ELR (cell line): ENCODE measurements at places on chromosomes 16 and 17.

DNA sequence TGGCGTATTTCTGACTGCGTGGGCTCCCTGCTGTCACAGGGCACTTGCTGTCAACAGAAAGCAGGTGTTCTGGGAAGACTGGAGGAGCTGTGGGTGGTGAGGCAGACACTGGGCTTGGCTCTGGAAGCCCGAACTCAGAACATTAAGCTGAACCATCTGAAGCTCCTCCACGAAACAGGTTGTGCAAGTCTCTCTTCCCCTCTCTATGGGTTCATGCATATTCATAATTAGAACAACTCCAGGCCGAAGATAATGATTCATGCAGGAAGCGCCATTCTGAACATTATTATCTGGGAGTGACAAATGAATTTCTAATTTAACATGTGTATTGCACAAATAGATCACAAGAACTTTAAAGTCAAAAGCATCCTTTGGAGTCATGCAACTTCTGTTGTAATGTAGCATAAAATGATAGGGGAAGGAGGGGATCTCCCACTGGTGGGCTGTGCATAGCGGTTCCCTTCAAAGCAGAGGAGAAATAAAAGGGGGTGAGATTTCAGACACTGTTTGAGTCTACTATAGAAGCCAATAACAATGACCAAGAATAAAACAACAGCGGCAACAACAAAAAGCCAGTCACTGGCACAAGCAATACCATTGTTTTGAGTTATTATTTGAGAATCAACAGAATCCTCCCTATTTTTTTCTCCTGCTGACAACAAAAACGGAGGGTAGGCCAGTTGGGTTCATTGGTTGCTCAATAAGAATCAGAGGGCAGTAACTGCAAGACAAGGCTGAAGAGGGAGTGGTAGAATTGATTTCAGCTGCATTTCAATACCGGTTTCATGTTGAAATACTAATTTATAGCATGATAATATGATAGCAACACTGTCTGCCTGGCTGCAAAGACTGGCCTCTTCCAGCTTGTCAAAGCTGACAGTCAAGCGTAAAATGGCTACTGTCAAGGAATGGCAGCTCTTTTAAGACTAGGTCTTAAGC is 407.3 kb downstream of the XYLT1 start:
- DNase-seq, result no peak

DNA sequence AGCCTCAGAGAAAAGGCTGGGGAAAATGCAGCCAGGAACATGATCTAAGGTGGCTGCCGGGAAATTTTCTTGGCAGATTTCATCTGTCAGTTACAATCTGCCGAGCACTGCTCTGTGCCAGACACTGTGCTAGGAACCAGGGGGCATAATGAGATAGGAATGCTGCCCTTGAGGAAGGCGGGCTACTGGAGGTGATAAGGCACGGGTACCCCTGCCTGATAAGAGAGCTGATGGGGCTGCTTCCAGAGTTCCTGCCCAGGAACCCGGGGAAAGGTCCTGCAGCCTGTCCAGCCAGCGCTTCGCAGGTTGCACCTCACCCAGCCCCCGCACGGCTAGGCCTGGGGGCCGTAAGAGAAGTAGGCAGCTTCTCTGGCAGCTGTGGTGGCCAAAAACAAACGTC is 3.1 kb downstream of the SCNN1G start:
- DNase-seq, result no peak

GRCh38 chr16:26161461-26162180 is 469.9 kb downstream of the HS3ST4 start:
- DNase-seq, result no peak

- DNase-seq, result no peak
Observed at GRCh38 chr17:12230481-12231354, 210.0 kb downstream of the MAP2K4 start.

GRCh38 chr16:76835779-76836300 is 355.1 kb upstream of the MON1B start:
- DNase-seq, result no peak

GRCh38 chr17:18856570-18856915 is 1.4 kb upstream of the PRPSAP2 start:
- DNase-seq, result peak; percentile 20

DNA sequence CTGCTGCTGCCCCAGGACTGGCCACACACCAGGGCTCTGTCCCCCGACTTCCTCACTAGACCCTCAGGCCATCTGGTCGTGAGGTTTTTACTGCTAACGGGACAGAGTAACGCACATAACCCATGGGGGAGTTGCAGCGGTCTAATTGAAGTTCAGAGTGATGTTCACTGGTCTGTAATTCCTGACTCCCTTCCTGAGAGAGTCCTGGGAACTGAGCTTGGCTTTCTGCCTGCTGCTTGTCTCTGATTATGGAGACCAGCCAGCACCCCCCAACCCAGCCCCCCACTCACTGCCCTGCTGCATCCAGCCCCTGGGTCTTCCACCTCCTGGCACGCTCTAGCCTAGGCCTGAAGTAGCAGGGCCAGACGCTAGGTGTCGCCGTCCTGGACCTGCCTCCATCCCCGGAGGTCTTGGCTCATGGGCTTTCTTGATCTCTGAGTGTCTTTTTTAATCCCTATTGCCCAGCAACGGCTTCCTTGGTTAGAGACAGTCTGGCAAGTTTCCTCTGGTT is 192.9 kb downstream of the CCDC182 start:
- DNase-seq, result no peak

GRCh38 chr16:11562411-11562810 is 24.3 kb downstream of the LITAF start:
- no peak for DNase-seq

DNA sequence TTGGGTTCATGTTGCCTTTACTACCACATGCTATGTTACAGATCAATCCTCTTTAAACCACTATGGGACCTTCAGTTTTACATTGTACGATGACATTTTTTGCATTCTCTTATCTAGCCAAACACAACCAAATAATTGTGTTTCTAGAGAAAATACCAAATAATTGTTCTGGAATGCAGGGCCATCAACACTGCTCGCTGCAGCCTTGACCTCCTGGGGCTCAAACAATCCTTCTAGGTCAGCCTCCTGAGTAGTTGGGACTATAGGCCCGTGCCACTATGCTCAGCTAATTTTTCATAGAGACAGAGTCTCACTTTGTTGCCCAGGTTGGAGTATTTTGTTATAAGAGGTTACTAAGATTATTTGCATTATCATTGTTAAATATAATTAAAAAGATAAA is 237.5 kb upstream of the PMFBP1 start:
- DNase-seq, result no peak
